Foreskin keratinocyte (primary cell): ENCODE measurements at places on chromosomes 13 and 19.
A peak's percentile ranks its signal among the peaks of the same experiment; 100 is the strongest.

DNA sequence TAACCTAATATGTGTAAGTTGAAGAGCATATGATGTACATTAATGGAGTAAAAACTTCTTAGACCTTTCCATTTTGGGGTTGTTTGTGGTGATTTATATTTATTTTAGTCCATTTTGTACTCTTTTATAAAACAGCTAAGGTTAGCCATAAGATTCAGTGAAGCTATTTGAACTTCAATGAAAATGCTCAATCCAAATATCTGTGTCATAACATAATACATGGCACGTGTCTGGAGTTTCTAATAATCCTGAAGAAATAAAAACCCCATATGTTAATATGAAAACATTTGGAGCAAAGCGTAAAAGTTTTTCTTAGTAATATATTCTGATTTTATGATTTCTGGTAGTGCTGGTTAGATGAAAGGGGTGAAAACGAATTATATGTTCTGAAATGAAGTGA is 1729.7 kb downstream of the PCDH9 start:
- no peak for DNase-seq

DNA sequence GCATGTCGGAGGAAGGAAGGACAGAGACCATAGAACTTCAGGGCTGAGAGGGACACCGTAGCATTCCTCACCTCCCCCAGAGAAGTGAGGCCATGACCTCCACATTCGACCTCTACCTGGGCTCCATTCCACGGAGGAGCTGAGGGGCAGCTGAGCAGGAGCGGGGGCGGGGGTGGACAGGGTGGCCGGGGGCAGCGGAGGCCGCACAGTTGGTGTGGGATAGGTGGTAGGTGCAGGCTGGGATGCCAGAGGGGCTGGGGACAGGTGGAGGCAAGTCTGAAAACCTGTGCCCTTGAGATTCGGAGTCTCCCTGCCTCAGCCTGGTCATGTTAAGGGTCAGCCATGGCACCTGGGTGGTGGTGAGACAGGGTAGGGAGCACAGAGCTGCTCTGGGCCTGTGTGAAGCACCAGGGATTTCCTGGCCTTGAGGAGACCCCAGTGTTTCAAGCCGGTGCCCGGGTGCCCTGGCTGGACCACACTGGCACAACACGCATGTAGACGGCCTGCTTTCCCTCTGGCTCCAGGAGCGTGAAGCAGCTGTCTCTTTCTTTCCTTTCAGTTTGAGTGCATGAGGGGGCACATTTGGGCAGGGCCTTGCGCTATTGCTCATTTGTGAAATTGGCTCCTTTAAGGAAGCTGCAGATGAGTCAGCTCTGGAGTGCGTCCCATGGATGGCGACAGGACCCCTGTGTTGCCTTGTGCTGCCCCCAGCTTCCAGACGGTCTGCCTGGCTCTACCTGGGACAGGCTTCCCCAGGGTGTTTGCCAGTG is 51.8 kb downstream of the TSSK6 start:
- DNase-seq, result no peak

DNA sequence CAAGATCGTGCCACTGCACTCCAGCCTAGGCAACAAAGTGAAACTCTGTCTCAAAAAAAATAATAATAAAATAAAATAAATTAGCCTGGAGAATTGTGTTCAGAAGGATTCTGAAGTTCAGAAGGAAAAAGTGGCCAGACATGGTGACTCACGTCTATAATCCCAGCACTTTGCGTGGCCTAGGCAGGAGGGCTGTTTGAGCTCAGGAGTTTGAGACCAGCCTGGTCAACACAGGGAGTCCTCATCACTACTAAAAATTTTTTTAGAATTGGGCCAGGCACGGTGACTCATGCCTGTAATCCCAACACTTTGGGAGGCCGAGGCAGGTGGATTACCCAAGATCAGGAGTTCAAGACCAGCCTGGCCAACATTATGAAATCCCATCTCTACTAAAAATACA is 6.0 kb downstream of the RDH8 start:
- DNase-seq, result no peak

GRCh38 chr13:26679411-26680122 is 81.0 kb downstream of the GPR12 start:
- peak; percentile 25 for DNase-seq

DNA sequence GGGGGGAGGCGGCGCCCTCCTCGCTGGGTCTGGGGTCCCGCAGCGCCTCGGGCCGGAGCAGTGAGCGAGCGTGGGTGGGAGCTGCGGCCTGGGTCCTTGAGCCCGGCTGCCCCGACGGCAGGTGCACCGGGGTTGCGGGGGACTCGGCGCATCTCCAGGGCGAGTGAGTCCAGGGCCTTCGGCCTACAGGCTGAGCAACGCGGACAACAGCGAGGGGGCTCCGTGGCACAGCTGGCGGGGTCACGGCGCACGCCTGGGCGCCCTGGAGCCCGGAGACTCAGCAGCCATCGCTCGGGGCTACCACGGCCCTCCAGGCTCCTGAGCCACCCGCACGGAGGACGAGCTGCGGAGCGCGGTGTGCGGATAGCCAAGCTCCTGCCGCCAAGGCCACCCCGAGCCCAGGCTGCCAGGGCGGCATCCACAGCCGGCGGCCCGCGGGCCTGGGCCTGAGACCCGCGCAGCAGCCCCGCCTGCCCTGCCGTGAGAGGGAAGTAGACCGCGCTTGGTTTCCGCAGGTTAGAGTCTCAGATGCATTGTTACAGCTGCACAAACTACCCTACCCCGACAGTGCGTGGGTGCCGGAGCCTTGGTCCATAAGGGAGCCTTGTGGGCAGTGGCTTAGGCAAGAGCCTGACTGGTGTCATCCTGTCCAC is 253.9 kb upstream of the SGCG start:
- DNase-seq, result no peak
